ENCODE measurements at places on chromosomes 1 and 21.

DNA sequence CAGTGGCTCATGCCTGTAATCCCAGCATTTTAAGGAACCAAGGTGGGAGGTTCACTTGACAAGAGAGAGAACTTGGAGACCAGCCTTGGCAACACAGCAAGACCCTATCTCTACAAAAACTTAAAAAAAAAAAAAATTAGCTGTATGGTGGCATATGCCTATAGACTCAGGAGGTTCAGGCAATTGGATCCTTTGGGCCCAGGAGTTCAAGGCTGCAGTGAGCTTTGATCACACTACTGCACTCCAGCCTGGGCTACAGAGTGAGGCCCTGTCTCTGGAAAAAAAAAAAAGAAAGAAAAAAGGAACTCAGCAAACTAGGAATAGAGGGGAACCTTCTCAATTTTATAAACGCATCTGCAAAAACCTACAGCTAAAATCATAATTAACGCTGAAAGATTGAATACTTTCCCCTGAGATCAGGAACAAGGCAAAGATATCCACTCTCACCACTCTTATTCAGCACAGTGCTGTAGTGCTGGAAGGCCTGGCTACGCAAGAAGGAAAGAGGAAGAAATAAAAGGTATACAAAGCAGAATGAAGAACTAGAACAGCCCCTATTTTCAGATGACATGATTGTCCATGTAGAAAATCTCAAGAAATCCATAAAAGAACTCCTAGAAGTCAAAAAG, 21.6 kb downstream of the HSF2BP start:
- DNase-seq = no peak

DNA sequence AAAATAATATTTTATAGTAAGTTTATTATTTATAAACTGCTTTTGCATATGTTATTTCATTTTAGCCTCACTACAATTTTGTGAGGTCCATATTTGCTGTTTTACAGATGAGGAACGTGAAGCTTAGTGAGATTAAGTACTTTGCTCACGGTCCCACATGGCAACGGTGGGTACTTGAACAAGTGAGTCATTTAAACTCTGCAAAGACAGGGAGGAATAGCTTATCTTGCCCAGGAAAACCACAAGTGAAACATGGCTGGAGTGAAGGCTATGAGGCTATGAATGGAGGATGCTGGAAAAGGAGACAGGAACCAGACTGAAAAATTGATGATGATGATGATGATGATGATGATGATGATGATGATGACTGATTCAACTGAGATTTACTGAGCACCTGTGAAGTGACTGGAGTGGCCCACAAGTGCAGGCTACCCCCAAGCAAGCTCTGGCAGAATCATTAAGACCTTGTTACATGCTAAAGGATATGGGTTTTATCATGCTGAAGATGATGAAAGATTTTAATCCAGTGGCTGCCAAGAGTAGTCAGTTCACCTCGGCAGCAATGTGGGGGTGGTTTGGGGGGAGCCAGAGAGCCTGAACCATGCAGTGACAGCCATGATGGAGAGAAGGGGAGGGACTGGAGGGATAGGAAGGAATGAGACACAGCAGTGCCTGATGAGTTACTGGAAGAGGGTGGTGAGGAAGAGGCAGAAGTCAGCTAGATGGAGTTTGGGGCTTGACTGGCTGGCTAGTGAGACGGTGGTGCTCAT, 1.4 kb upstream of the ABCA4 start:
- DNase-seq = no peak

DNA sequence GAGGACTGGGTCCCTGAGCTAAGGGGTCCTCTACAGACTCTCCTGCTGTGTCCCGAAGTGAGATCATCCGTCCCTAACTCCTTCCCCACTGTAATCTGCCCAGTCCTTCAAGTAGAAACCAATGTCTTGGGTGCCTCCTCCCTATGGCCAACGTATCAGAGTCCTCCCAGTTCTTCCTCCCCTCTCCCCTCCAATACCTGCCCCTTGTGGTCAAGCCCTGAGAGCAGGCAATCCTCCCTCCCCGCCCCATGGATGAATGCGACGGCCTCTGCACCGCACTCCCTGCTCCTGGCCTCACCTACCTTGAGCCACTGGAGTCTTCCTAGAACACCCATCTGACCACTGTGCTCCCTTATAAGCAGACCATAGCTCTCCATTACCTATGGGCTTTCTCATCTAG, 31.1 kb downstream of the HTR6 start:
- no peak for DNase-seq

- no peak for DNase-seq
These were observed 115.0 kb upstream of the COL6A1 start for GRCh38 chr21:45866551-45866950.

GRCh38 chr1:242089911-242090310, 91.0 kb upstream of the MAP1LC3C start:
- DNase-seq = no peak

DNA sequence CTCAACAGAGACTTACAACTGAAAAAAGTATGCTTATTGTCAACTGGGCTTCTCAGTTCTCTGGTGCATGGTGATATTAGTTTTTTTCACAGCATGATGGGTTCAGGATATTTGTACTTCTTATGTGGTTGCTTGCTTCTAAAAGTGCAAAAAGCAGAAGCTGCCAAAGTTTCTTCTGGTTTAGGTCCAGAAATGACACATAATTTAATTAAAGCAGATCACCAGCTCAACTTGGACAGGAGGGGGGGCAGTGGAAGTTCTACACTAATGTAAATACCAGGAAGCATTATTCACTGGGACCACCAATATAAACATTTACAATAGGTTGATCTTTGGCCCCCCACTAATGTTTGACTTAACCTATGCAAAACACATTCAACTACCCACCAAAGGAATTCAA, 354.8 kb upstream of the BRINP3 start:
- no peak for DNase-seq

DNA sequence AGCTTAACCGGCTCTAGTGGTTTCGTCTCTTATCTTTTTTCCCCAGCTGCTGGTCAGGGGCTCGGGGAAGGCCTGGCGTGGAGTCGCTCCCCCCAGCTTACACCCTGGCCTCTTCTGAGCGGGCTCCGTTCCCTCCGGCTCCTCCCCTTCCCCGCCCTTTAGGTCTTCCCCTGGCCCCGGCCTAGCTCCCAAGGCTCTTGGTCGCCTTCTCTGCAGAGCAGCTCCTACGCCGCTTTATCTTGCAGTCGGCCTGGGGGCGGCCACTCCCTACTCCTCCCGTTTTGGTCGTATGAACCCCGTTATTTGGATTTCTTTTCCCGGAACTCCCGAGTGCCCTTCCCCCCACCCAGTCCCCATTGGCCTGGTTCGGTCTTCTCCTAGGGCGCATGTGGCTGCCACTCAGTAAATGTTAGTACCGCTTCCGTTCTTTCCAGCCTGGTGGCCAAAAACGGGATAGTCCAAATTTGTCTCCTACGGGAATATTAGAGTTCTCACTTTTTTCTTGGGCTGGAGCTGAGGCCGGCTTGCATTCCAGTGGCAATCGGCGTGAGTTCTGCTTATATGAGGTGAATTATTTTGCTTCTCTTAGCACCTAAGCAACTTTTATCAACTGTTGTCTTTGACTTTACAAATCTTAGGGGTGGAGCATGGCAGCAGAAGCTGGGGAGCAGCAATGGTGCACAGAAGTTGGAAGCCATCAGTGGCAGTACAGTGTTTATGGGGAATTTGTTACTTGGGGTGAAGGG, 467 bp downstream of the THRAP3 start:
- DNase-seq = no peak

DNA sequence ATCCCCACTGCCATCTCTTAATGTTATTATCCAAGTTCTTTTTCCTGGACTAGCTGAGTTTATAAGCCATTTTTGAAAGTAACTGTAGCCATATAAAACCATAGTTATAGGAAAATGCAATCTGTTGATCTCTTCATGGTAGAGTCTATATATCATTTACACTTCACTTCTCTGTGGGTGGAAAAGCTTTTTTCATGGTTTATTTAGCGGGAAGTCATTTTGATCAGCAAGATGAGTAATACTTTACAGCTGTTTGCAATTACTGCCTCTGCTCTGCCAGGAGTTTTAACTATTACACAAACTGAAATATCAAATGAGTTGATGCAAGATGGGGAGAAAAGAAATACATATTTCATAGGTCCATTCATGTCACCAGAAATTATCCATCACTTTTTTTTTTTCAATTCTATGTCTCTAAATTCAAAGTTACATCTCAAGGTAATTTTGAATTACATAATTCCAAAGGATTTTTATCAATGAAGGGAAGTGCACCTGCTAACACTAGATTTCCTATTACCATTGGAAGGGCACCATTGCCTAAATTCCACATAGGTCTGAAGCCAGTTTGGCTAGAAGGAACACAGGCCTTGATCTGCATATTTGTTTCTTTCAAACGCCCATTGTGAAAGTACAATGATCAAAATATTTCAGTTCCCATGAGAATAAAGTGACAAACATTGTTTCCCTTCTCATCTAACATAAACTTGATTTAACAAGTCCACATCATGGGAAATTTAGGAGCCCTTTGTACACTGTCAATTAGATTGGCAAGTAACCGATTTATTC, 296.7 kb downstream of the ZNF326 start:
- no peak for DNase-seq

DNA sequence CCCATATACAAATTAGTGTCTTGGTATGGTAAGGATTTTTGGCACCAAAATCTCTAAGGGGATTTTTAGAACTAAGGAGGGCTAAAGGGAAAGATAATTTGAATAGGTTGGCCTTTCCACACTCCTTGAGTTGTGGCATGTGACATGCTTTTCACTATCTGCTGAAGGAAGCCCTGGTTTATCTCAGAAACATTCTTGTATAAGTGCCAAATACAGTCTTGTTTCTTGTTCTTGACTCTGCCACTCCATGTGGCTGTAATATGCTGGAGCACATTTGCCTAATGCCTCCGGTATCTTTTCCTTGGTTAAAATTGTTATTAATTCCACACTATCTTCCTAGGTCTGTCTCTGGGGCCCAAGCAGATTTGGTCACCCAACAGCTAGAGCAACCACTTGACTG, 457.0 kb downstream of the USP25 start:
- DNase-seq = no peak

DNA sequence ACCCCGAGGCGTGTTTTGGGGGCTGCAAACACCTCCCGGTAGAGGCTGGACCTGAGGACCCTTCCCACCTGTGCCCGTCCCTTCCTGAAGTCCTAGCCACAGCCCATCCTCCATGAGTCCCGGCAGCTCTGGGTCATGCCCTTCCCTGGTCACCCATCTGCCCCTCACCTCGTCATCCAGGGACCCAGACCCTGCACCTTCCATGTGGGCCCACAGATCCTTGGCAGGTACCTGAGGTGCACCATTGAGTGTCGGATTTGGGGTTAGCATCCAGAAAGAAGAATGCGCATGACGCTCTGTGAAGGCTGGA, 6.8 kb downstream of the RNF187 start:
- DNase-seq = no peak

DNA sequence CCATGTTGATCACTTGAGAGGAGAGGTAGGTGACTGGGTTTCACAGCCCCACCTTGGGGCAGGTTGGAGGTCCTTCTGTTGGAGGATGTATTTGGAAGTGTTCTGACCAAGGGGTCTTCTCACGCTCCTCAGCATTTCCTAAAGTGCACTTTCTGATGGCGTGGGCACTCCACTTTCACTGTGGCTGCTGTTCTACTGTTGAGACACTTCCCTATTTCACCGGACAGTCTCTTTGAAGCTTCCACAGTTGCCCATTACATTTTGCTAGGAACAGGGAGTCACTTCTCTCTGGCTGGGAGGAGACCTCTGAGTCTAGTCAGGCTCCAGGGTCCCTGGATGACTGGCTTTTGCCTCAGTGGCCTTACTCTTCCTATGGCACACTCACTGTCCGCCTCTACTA, 180.0 kb upstream of the LMO4 start:
- DNase-seq = no peak

DNA sequence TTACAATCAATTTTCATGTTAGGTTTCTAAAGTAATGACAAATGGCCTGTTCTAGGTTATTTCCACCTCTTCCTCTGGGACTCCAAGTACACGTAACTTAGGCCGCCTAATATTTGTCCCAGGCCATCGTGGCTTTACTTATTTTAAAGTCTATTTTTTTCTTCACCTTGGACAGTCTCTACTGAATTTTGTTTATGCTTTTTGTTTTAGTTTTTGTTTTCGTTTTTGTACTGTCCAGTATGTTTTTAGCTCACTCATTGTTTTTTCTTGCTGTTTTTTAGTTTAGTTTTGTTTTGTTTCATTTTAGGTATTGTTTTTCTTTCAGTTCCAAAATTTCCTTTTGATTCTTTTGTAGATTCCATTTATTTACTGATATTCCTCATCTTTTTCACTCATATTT, 187.7 kb upstream of the RNPC3 start:
- no peak for DNase-seq

- no peak for DNase-seq
These were observed 34.3 kb downstream of the CASZ1 start for GRCh38 chr1:10762153-10762523.

DNA sequence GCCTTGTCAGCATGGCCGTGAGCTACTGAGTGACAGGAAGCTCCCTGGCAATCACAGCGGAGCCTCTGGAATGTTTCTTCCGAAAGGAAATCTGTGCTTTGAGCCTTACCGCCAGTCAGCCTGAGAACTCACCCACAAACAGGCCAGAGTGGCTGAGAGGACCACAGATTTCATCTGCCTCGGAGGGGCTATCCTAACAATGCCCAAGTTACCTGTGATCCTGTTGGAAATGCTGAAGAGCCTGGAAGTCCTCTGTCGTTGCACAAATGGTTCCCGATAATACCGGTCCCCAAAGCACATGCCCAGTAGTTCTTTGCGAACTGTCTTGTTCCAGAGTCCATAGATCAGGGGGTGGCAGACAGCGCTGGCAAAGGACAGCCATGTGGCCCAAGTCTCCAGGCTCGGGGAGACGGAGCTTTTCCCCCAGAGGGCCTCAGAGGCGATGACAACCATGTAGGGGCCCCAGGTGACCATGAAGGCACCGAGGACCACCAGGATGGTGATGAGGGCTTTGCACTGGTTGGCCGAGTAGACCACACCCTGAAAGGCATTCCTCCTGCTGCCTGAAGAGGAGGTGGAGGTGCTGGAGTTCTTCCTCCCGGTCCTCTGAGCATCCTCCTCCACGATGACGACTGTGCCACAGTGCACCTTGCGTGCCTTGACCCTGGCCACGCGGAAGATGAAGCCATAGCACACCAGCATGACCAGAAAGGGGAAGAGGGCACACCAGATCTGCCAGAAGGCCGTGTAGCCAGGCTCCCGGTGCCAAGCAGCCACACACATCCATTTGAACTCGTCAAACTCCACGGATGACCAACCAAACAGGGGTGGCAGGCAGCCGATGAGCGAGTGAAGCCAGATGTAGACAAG, 40.2 kb downstream of the GPR161 start:
- DNase-seq = no peak

- DNase-seq = no peak
These were observed 12.5 kb downstream of the PODN start for GRCh38 chr1:53074313-53075154.

GRCh38 chr1:8736927-8737326, 80.5 kb downstream of the RERE start:
- no peak for DNase-seq

DNA sequence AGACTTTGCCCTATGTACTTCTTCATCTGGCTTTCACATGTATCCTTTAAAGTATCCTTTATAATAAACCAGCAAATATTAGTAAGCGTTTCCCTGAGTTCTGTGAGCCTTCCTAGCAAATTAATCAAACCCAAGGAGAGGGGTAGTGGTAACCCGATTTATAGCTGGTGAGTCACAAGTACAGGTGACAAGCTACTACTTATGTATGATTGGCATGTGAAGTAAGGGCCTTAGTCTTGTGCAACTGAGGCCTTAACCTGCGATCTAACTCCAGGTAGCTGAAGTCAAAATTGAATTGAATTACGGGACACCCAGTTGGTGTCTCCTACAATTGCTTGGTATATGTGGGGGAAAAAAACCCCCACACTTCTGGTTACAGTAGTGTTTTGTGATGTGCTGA, 26.0 kb downstream of the SLC16A1 start:
- DNase-seq = no peak

GRCh38 chr1:151368393-151369301, 3.9 kb downstream of the SELENBP1 start:
- DNase-seq = no peak

Measured in NCI-H1436 treated with DMSO at 0.1 percent for 48 hours (cell line).